Hematopoietic multipotent progenitor cell (in vitro differentiated cells): ENCODE measurements at places on chromosomes 4 and X. TPM values are rescaled to one million over a fixed set of nuclear protein-coding genes. Genes with fewer than 3 reads are reported as not detected.
A peak's percentile ranks its signal among the peaks of the same experiment; 100 is the strongest.

Gene EDA2R
- 1.1 TPM for total RNA-seq

Gene CTAG1A
- not detected for total RNA-seq

Gene PLP1
- total RNA-seq, result not detected

Gene CLDN34
- total RNA-seq, result not detected

- peak; percentile 3 for DNase-seq
Measured at GRCh38 chrX:74922922-74923543, 2.2 kb downstream of the NEXMIF start.

DNA sequence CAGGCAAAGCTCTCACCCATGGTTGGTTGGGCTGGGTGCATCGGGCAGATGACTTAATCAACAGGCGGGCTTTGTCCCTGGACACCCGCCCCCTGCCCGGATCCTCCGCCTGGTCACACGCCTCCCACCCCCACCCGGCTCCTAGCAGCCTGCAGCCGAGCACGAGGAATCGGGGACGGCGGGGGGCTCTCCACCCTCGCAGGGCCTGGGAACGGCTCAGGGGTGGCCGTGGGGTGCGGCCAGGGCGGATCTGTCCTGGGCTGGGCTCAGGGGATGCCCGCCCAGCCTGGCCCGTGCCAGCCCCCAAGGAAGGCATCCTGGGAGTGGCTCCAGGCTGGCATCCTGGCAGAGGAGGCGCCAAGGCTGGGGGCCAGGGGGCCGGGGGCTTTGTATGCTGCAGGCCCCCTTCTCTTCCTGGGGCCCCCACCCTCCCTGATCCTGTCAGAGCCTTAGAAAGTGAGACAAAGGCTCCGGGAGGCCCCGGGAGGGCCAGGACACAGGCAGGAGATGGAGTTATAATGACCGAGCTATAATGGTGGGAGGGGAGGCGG lies 32.5 kb upstream of the FGFR3 start:
- DNase-seq, result no peak

DNA sequence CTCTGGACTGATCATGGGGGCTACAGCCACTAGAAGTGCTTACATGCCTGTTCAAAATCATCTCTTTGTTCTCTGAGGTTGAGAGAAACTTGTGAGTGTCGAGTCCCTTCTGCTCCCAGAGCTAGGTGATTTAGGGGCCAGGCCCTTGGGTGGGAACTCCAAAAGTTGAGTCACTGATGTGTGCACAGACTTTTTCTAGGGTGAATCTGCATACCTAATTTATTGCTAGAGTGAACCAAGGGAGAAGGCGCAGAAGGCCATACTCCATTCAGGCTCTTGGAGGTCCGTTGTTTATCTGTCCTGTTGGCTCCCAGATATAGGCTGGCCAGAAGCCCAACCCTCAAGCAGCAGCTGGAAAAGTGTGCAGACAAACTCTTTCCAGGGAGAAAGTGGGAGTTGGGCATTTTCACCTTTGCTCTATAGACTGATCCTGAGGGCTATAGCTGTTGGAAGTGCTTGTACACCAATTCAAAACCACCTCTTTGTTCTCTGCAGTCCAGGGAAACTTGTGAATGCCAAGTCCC lies 80.8 kb upstream of the ARX start:
- no peak for DNase-seq

- no peak for DNase-seq
Measured at GRCh38 chr4:179530958-179531357, 2088.7 kb upstream of the AGA start.

GRCh38 chr4:73895201-73896175 lies 26.3 kb downstream of the CXCL1 start:
- no peak for DNase-seq

GRCh38 chr4:8558080-8558960 lies 21.9 kb upstream of the GPR78 start:
- no peak for DNase-seq

DNA sequence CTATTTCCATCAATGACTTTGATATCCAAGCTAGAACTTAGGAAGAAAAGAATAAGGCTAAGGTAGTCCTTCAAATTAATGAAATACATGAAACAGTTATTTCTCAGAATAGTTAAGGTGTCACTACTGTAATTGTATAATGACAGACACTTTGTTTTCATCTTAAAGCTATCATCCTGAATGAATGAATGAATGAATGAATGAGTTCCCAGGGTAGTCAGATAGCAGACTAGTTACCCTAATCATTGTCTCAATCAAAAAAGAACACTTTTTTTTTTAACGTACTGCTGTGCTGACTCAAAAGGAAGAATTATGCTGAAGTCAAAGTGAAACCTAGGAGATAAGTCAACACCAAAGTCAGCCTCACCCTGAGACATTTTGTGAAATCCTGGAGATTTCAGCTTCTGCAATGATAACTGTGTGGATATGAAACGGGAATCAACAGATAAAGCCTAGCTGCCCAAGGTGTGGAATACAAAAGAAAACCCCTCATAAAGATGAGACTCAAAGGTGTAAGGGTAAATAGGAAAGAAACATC lies 68.3 kb upstream of the CNKSR2 start:
- no peak for DNase-seq

DNA sequence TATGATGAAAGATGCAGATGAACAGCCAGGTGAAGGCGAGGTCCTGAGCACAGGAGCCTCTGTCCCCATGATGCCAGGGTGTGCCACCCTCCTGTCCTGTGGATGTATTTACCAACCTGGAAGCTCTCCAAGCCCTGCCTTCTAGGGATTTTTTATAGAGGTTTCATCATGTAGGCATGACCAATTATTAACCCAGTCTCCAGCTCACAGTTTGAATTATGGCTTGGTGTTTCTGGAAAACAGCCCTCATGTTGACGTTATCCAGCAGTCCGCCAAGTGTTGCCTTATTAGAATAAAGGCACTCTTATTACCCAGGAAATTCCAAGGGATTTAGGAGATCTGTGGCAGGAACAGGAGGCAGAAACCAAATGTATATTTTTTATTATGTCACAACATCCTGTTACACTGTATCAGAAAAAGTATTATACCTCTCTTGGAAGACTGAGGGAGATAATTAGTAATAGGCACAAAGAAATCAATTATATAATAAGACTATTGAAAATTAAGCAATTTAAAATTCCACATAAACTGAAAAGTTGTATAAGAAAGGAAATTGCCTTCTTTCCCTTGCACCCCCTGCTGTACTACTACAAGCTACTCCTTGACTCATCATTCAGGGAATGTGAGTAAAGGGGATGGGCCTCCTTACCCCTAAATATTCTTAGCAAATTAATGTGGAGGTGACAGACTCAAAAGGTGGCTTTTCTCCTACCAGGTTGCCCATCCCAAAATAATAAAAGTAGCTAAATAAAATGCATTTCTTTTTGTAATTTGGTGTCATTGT lies 129.6 kb downstream of the ZNF330 start:
- DNase-seq, result no peak
